ENCODE measurements at places on chromosomes 3 and 15.
A peak's percentile ranks its signal among the peaks of the same experiment; 100 is the strongest.

- DNase-seq, result no peak
These were observed 106.4 kb upstream of the PTX3 start for GRCh38 chr3:157330206-157330605.

- DNase-seq, result no peak
These were observed 11.7 kb upstream of the PDCD6IP start for GRCh38 chr3:33786565-33787327.

DNA sequence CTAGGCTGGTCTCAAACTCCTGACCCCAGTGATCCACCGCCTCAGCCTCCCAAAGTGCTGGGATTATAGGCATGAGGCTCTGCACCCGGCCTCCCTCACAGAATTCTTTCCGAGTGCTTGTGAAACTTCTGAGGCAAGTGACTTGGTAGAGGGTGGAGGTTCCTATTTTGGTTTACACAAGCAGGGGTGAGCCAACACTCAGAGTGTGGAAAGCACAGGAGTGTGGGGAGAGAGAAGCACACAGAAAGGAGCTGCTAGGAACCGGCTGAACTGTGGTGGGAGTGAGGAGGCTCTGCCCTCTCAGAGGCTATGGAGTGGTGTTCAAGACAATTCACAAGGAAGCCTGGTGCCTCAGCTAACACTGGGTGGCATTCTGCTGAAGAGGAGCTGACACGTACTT is 7.7 kb downstream of the CAPN3 start:
- no peak for DNase-seq

DNA sequence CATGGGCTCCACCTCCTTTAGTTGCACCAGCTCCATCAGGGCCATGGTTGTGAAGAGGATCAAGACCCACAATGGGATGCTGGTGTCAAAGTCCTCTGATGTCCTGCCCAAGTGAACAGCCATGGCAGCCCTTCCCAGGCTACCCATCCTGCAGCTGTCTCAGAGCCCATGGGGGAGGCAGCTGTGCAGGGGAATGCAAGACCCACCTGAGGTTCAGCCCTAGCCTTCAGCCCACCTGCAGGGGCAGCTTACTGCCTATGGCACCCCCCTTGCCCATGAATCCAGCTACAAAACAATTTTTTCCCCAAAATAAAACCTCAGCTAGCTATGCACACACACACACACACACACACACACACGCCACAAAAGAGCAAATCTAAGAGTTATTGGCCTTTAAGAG is 48.2 kb upstream of the POU1F1 start:
- no peak for DNase-seq

DNA sequence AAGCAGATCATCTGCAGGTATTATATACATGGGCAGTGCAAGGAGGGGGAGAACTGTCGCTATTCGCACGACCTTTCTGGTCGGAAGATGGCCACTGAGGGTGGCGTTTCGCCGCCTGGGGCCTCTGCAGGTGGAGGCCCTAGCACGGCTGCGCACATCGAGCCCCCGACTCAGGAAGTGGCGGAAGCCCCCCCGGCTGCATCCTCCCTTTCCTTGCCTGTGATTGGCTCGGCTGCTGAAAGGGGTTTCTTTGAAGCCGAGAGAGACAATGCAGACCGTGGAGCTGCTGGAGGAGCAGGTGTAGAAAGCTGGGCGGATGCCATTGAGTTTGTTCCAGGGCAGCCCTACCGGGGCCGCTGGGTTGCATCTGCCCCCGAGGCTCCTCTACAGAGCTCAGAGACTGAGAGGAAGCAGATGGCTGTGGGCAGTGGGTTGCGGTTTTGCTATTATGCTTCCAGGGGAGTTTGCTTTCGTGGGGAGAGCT is 639 bp downstream of the MKRN3 start:
- DNase-seq, result no peak

DNA sequence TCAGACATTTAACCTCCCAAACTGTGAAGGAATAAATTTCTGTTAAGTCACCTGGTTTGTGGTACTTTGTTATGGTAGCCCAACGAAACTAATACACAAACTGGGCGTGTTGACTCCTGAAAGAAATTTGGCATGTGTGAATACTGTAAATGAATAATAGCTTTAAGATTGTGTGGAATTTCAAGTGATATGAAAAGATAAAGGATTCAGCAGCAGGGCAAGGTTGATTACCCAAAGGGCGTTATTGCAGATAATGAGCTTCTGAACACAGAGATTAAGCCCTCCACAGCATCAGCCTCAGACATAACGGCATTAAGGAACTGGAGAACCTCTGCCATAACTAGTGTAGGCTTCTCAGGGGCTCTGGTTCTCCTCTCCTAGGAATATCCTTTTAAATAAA is 451.5 kb upstream of the NECTIN3 start:
- DNase-seq, result no peak

DNA sequence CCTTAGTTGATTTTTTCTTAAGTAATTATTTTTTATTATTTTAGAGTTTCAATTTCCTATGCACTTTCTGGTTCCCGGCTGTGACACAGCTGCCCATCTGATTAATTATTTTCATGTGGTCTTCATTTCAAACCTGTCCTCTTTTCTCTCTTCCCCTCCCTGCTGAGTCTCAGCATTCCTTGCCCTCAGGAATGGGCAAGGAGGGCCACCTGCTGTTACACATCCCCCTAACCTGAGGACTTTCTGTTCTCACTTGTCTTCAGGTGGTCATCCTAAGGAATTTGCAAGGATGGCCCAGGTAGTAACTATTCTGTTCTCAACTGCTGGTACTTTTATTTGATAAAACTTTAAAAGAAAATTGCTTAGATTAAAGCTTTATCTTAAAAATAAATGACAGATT is 545.0 kb downstream of the OTOL1 start:
- no peak for DNase-seq

DNA sequence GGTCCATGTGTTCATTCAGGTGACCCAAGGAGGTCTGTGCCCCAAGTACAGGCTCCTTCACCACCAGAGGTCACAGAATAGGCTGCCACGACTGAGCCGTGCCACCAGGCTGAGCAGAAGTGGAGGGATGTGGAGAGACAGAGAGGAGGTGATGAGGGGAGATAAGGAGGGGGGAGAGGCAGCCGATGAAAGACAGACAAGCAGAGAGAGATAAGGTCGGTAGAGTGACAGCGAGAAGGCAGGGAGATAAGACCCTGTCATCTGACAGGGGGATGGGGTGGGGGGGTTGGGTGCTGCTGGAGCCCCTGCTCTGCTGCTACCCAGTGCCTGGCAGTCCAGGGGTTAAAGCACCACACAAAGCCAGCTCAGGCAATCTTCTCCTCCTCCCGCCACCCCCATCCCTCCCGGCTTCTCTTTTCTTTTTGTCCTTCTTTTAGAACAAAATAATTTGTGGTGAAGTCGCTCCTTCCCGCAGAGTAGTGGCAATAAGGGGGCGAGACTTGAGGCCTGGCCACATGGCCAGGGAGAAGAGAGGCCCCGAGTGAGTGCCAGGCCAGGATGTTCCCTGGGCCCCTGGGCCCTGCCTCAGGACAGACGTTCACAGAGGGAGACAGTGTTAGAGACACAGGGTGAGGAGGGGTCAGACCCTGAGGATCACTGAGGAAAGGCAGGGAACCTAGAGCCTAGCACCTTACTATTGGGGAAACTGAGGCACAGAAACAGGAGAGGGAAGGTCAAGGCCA is 67.9 kb downstream of the CACNA2D2 start:
- no peak for DNase-seq

DNA sequence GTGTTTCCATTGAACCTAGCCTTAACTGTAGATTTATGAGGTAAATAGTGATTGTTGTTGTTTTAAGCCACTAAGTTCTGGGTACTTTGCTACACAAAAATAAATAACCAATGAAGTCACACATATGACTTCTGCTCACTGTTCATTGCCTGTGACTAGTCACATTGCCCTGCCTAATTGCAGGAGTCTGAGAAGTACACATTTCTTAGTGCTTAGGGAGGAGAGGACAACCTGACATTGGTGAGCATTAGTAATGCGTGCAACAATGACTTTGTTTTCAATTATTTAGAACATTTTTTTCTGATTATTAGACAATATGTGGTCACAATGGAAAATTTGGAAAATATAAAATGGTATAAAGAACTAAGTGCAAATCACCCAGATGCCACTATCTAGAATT is 133.2 kb upstream of the DAZL start:
- no peak for DNase-seq

- DNase-seq, result no peak
These were observed 65.3 kb downstream of the SLC30A4 start for GRCh38 chr15:45457220-45457619.

DNA sequence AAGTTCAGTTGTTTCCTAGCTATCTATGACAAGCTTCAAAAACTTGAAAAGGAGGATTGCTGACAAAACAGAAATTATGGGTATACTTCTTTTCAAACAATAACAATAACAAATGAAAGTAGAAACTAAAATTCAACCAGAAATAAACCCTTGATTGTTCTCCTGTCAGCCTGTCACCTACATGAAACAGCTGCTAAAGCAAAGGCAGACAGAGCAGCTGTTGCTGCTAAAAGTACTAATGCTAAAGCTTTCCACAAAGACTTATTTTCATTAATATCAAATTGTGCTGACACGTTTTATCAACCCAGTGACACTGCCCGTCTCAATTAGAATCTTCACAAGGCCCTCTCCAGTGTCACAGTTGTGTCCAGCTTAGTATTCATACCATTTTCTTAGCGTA is 533.2 kb upstream of the GBE1 start:
- DNase-seq, result no peak

GRCh38 chr3:10291641-10292040 is 1.1 kb downstream of the GHRL start:
- DNase-seq, result no peak

- no peak for DNase-seq
These were observed 46.7 kb downstream of the RAD54L2 start for GRCh38 chr3:51585197-51585596.

DNA sequence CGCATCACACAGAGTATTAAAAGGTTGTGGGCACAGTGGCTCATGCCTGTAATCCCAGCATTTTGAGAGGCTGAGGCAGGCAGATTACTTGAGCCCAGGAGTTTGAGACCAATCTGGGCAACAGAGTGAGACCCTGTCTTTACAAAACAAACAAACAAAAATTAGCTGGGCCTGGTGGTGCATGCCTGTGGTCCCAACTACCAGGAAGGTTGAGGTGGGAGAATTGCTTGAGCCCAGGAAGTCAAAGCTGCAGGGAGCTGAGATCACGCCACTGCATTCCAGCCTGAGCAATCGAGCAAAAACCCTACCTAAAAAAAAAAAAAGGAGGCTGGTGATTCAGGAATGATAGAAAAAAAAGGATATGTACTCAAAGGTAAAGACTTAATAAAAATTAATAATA is 28.2 kb upstream of the ST6GAL1 start:
- no peak for DNase-seq

- DNase-seq, result no peak
These were observed 73.9 kb upstream of the PRICKLE2 start for GRCh38 chr3:64299206-64299605.

GRCh38 chr3:11539677-11540076 is 104.0 kb downstream of the VGLL4 start:
- peak; percentile 66 for DNase-seq

DNA sequence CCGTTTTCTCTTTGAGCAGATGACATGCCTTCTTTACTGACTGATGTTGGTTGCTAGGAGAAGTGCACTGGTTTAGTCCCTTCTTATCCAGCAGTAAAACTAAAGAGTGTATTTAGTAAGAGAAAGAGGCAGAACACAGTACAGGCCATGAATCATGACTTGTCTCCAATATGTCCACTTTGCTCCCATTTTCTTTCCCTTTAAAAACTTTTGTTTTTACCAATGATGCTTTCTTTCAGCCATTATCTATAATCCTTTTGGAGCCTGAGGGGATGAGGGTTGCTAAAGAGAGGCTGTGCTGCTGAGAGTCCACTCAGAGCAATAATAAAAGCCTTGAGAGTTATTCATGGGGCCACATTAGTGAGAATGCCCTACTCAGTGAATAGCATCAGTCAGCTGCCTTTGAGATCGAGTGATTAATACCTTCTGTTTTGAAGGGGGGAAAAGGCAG is 12.2 kb downstream of the ROBO2 start:
- DNase-seq, result no peak

- no peak for DNase-seq
These were observed 311.6 kb upstream of the GRM7 start for GRCh38 chr3:6549296-6549695.

- DNase-seq, result no peak
These were observed 11.8 kb upstream of the RIOX2 start for GRCh38 chr3:97983933-97984491.

DNA sequence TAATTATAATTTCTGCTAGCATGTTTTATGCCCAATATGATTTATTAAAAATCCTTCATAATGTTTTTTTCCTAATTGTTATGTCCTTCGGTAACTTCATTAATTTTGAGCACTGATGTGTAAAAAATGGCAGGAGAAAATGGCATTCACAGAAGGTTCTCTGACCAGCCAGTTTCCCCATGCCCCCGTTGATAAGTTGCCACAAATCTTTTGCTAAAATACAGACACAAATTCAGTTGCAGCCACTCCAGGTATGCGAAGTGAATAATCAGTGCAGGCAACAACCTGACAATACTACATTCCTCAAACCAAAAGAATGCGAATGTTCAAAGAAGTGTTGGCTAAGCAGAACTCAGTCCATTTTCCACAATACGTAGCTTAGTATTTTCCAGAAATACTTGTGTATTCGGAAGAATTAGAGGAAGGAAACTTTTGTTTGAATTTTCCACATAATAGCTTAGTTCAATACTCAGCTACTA is 32.7 kb downstream of the CHL1 start:
- DNase-seq, result no peak

DNA sequence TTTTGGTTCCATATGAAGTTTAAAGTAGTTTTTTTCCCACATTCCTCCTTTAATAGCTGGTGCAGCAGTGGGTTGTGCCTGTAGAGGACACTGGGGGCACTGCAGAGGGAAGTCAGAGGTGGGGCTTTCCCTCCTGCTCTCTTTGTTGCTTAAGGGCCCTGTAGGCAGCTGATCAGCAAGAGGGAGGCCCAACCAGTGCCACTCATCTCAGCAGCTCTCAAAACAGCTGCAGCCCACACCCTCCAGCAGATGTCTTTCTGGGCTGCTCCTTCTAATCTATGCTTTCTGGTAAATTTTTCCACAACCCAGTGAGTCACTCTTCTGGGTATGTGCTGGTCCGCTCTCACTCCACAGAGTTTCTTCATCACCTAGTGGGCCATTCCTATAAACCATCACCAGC is 263.8 kb downstream of the FEZF2 start:
- DNase-seq, result no peak

DNA sequence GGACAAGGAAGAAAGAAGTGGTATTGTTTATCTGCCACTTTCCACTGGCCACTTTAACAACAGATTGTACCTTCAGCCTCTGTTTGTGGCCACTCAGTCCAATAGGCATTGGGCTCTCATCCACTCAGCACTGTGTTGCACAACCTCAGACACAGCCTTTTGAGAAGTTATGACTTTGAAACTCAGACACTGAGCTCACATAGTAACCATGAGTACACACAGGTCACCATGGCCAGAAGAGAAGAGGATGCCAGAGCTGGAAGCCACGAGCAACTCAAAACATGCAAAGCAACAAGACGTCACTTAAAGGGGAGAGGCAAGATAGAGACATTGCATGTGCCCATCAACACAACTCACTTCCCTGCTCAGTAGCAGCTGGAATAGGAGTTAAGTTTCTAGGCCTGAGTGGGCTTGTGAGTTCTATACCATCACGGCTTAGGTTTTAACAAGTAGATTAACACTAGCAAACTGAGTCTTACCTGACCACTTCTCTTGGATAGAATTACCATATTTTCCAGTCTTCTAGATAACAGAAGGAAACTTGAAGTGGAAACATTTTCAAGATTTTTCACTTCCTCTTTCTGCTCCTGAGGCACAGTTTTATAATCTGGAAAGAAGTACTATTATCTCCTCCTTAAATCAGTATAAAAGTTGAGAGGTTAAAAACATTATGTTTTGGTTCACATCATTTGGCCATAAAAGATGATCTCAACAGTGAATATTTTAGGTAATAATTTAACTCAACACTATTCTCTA is 103.5 kb downstream of the IMPG2 start:
- DNase-seq, result no peak

GRCh38 chr3:196197524-196197923 is 13.7 kb downstream of the ZDHHC19 start:
- no peak for DNase-seq
